ENCODE measurements at places on chromosomes 1 and 21.
A peak's percentile ranks its signal among the peaks of the same experiment; 100 is the strongest.

DNA sequence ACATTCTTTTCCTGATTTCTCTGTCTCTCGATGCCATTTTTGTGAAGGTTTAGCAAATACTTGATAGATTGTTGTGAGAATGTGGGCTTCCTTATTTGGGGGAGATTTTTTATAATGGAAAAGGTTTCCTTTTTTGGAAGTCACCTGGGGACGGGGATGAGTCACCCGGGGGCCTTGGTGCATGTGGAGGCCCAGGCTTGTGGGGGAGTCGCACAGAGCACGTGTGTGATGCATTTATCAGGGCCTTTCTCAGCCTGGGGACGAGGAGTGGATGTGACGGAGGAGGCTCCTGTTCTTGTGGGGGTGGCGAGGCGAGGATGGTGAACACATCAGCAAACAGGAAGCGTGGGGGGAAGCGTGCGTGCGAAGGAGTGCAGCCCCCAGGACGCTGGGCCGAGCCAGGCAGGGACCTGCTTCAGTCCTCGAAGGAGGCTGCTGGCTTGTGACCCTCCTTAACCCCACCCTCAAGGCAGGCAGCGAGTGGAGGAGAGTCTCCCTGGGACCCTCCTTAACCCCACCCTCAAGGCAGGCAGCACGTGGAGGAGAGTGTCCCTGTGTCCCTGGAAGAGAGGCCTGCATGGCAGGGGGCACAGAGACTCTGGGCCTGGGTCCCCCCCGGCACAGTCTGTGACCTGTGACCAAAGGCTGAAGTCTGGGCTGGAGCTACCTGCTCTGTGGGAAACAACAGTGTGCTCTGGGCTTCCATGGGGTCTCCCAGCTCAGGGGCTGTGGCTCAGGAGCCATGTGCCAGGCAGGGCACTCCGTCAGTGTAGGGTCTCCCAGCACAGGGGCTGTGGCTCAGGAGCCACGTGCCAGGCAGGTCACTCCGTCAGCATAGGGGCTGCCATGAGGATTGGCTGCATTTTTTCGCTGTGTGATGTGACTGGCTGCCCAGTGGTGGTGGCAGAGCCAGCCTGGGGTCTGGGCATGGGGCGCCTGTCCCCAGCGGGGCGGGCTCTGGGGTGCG is 57.2 kb downstream of the AGPAT3 start:
- DNase-seq = no peak

- no peak for DNase-seq
These were observed 11.6 kb downstream of the MYBPH start for GRCh38 chr1:203163891-203164635.

DNA sequence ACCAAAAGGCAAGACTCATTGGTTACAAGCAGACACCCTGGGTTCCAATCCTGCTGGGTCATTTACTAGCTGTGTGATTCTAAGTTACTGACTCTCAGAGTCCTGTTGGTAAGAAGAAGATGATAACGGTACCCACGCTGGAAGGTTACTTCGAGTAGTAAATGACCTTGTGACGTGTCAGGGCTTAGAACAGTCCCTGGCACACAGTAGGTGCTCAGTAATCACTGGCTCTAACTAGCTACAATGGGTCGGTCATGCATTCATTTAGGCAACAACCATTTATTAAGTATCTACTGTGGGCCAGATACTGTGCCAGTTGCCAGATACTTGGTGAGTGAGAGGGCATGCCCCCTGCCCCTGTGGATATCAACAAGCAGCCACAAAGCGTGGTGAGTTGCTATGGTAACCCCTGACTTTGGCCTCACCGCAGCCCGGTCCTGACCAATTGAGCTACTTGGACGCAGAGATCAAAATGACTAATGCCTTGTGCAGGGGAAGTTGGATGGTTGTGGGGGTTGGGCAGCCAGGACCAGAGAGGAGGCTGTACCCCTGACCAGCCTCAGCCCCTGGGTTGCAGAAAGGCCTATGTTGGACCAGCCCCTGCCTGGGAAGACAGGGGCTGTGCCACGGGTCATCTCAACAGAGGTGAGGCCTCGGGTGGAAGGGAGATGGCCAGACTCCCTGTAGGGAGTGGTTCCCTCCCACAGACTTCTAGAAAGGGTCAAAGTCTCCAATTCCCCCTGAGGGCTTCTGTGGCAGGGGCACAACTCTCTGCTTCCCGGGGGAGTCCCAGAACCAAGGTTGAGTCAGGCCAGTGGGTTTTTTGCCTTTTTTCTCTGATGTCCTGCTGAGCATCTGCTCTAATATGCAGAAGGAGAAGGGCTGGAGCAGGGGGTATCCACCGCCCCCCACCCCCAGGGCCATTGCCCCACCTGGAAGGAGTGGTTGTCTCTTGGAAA is 16.0 kb downstream of the DHRS3 start:
- peak; percentile 42 for DNase-seq

DNA sequence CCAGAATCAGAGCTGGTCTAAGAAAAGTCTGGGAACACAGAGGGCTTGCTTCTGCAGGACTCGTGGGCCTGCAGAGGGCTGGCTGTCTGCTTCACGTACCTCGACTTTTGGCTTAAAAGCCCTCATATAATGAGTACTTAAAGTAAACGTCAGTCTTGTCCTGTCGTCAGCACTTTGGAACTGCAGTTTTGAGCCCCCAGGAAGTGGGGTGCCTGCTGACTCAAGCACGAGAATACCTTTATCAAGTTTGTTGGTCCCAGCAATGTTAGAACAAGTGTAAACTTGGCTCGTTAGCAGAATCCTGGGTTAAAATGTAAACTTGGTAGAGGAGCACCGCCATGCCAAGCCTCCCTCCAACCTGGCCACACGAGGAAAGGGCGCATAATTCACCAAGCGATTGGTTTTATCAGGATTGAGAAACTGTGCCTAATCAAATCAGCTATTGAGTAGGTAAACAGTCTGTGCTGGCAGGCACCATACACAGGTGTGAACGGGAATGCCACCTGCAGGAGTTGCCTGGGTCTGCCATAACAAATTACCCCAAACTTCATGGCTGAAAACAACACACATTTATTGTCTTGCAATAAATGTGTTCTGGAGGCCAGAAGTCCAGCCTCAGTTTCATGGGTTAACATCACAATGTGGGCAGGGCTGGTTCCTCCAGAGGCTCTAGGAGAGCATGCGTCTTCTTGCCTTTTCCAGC is 45.0 kb upstream of the FHAD1 start:
- DNase-seq = peak; percentile 84

- peak; percentile 50 for DNase-seq
These were observed 262.9 kb upstream of the PROX1 start for GRCh38 chr1:213724640-213725536.

DNA sequence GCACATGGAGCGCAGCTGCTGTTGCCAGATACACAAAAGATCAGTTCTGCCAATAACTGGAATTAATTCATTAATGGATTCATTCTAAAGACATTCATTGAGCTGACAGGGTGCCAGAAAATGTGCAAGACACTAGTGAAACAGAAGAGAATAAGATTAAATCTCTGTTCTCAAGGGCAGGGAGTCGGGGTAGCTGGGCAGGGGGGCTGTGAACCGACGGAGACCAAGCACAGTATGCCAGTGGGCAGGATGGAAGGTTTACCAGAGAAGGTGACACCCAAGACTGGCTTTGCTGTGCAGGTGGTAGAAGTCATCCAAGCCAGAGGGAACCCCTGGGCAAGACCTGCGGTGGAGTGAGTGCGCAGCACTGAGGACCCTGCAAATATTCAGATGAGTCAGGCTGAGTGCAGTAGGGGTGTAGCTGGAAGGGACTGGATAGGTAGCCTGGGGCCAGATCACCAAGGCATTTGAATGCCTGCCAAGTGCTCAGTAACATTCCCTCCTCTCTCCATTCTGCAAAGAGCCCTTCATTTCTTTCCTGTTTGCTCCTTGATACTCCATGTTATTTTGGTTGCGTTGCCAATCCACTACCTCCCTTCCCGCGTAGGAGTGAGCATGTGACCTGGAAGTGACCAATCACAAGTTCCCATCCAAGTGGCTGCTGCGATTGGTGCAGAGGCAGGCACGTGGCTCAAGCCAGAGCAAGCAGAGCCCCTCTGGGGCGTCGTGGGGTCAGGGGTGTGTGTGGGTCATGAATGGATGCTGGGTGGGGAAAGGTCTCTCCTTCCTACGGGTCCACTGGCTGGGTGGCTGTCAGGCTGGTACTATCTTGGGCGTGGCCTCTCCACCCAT is 413.1 kb downstream of the PTPRU start:
- DNase-seq = no peak

GRCh38 chr1:110556471-110556807 is 37.5 kb upstream of the KCNA10 start:
- DNase-seq = no peak

DNA sequence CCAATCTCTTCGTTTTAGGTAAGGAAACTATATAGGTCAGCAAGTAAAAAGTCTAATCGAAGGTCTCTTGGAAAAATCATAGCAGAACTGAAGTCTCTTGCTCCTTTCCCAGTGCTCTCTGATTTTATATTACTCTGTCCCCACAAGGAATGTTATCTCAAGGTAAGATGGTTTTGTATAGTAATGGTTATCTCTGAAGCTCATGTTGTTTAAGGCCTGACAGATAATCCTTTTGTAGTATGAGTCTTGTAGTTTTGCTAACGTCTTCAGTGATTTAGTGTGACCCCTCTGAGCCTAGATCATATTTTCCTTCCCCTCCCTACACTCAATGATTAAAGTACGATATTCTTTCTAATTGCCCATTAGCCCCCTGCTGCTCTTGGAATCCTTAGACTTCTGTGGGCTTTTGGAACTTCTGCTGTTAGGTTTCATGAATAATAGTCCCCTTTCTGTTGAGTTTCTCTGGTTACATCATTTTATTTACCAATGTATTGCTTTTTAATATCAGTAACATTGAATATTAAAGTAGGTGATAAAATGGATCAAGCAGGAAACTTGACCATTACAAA is 52.1 kb downstream of the CNST start:
- no peak for DNase-seq

DNA sequence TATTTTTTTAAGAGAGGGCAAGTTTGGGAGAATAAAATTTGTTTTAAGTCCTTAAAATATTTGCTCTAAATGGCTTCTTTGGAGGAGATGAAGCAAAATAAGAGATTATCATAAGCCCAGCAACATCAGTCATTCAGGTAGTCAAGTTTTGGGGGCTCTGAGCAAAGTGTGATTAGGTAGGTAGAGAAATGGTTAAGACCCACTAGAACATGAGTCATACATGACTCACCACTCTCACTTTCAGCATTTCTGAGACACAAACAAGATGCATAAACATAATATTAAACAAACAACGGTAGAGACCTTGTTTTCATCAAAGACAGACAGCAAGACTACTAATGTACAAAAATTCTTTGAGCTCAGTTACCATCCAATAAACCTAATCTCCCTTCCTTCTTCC is 272.2 kb downstream of the LMO4 start:
- no peak for DNase-seq

- DNase-seq = no peak
These were observed 2.2 kb upstream of the HUNK start for GRCh38 chr21:31870472-31871193.

DNA sequence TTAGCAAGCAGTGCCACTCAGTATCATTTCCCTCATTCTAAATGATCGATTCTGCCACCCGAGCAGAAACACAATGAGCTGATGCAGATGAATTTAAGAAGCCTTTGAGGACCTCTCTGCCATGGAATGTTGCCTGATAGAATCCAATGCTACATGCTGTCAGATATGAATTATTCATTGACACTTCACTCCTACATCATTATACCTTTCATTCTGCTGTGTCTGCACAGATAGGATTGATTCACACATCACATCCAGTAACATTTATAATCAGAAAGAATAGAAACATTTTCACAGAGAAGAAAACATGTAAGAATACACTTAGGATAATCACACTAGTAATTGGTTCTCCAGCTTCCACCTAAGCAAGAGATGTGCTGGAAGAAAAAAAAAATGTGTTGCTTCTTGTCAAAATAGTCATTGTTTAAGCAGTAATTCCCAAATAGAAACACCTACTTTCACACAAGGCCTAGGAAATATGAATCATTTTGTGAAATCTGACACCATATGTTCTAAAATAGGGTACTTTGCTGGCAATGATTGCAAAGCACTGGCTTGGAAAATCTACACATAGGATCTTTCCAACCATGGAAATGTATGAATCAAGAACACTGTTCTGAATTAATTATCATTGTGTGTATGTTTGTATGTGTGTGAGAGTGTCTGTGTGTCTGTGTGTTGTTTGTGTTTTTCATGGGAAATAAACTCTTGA is 110.1 kb downstream of the GRIK1 start:
- DNase-seq = no peak

DNA sequence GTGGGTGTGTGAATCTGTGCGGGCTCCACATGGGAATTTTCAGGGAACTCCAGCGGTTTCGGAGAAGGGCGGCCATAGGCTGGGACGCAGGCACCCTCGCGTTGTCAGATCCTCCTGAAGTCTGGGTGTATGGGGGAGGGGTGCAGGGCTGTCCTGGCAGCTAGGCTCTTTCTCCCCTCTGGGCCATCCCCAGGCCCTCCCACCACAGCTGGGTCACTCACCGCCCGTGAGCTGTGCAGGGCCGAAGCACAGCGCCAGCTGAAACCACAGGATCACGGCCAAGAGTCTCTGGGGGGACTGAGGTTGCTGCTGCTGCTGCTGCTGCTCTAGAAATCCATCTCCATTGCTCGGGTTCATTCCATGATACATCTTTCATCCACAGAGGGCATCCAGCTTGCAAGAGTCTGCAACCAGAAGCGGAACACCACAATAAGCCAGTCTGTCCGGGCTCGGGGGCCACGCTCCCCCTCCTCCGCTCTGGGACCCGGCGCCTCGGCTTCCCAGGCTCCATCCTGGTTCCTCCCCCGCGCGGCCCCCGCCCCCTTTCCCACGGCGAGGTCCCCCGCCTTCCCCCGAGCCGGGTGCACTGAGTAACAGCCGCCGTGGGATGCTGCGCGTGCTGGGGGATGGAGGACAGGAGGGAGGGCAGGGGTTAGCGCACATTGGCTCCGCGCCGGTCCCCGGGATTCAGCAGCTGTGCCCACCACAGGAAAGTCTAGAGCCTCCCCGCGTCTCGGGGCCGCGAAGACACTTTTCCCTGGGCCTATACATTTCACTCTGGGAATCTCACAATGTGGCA is 720 bp downstream of the SUSD4 start:
- DNase-seq = no peak

GRCh38 chr1:18883636-18884418 is 18.5 kb downstream of the ALDH4A1 start:
- DNase-seq = peak; percentile 63

DNA sequence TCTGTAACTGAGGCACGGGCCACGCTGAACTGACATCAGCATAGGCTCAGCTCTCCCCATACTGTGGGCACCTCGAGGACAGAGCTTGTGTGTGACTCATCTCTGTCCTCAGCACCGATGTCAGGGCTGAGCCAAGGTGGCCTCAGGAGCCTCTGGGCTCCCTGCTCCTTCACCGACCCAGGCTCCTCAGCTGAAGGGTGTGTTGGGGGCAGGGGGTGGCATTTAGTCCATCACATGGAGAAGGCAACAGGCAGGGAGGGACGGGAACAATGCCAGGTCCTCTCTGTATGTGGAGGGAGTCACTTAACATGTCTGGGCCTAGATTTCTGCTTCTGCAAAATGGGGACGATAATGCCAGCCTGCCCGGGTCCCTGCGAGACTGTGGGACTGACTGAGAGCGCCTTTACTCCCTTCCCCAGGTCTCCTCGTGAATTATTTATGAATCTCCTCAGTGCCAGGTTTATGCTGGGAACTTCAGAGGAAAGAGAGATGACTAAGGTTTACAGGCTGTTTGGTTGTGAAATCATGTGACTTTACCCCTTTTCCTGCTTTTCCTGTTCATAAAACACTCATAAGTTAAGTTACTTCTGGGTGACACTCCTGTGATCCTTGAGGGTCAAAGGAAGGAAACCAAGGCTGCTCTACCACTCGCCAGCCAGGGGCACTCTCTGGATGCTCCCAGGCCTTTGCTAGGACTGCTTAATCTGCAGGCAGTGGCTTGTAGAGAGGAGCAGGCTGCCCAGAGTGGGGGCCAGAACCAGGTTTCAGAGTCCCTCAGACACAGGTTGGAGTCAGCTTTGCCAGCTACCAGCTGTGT is 16.2 kb downstream of the TTC39A start:
- DNase-seq = peak; percentile 26

- DNase-seq = no peak
These were observed 44.6 kb downstream of the COQ8A start for GRCh38 chr1:226984521-226985238.
